ENCODE measurements at places on chromosomes 5 and 9.

DNA sequence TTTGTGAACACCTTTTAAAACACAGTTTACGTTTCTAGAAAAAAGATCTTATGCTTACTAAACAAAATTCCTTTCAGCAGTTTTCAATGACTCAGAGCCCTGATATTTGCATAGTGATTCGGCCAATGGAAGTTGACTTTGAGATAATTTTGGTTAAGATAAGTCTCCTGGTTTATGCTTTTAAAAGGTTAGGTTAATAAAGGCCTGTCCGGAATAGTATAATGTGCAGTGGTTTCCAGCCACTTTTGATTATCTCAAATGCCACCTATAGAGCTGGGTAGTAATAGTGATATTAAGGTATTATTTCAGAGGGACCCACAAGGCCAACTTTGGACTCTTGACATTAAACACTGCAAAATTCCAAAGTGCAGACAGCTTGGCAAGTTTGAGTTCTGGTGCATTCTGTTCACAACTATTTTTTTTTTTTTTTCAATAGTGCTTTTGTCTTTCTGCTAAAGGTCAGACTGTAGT, 86.1 kb downstream of the F2RL2 start:
- peaks cover 2% of the 10 kb centered on the region for H3K27me3 ChIP-seq
- DNase-seq: no peak
- no peaks in the 10 kb centered on the region for H3K4me1 ChIP-seq
- H3K4me3 ChIP-seq: no peak overlapping the region
- no peaks in the 10 kb centered on the region for H3K36me3 ChIP-seq

DNA sequence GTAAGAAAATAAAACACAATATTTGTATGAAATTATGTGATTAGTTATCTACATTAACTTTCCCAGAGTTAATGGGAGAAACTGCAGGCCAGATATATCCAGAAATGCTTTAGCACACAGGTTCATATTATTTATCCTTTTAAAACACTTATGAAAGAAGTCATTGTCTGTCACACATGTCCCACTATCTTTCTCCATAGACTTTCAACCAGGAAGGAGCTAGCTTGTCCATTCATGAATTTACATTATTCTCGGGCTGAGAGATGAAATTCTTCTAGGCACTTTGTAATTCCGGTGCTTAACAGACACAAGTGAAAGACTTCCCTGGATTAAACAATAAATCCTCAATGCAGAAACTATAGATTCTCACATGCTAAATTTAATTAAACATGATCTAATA, 1043.2 kb downstream of the CDH9 start:
- no peaks in the 10 kb centered on the region for H3K36me3 ChIP-seq
- H3K4me1 ChIP-seq: no peaks in the 10 kb centered on the region
- no peak overlapping the region for H3K4me3 ChIP-seq
- no peak for DNase-seq
- H3K27ac ChIP-seq: no peak overlapping the region
- H3K27me3 ChIP-seq: no peaks in the 10 kb centered on the region

DNA sequence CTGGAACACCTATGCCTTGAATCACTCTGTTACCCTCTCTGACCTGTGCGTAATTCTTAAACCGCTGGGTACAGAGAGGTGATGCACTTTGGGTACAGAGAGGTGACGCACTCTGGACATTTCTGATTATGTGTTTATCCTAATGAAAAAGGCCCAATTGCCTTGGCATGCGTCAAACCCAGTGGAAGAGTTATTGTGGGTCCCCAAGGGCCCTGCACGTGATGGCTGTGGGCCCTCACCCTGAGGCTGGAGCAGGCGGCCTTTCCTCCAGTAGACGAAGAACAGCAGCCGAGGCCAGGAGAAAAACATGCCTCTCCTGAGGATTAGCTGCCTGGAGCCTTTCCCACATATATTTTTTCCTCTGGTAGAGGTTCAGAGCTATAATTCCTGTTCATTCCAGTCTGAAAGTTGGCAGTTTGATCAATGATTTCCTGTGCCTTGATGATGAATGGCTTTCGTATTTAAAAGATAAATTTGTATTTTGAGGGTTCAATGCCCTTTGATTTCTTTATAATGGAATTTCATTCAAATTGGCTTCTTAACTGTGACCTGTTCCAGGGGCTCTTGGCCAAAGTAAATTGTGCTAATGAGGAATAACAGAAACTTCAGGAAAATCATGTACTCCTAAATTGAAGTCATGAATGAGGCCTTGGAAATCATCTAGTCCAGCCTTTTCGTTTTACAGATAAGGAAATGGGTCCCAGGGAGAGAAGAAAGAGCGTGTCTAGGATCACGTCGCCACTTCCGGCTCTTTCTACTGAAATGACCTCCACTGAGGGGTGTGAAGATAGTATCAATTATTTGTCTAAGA, 22.8 kb downstream of the ACER2 start:
- peaks cover 6% of the 10 kb centered on the region for H3K4me1 ChIP-seq
- no peak overlapping the region for H3K27ac ChIP-seq
- H3K27me3 ChIP-seq: no peaks in the 10 kb centered on the region
- DNase-seq: no peak

DNA sequence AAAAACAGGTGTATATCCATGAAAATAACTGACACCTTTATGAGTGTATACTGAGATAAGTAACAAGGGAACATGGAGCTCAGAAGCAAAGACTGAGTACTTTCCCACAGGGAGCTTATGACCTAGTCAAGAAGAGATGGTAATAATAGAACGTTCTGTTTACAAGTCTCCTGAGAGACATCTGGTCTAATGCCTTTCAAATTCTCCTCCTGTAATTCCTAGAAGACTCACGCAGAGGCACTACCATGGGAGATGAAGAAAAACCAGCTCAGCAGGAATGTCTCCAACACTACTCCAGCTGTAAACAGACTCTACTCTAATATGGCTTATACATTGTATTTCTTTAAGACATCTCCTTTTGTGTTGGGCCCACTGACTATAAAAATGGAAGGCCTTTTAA, 503.6 kb upstream of the TUSC1 start:
- DNase-seq: no peak
- no peaks in the 10 kb centered on the region for H3K36me3 ChIP-seq
- H3K27ac ChIP-seq: no peak overlapping the region
- H3K27me3 ChIP-seq: no peaks in the 10 kb centered on the region

DNA sequence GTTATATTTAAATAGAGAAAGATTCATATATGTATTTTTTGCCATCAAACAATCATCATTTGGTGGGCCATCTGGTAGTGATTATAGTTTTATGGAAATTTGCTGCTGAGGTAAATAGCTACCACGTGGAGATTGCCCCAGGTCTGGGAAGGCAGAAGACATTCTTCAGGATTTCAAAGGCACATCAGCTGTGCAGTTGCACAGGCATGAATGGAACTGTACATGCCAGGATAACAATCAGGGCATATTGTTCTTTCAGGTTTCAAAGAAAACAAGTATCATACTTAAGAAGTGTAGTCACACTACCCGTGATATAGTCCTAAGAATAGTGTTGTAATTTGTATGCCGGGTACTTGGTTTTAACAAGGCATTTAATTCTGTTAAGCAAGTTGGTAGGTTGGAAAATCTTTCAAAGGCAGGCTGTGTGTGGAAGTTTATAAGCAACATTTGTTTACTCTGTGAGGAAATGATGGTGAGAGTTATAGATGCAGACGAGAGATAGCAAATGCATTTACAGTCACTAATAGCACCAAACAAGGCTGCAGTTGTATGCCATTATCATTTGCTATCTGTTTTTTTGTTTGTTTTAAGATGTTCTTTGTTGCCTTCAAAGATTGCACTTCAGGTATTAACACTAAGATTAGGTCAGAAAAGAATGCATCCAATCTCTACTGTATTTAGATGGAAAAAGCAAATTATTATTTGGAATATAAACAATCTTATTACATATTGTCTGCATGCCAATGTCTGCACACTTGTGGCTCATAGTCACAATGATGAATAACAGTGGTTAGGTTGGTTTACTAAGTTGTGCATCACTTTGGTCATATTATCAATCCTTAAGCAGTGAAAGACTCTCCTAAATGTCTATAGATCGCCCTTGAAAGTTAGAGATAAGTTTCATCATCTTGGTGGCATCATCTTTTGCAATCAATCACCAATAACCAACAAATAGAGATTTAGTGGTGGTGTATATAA, 55.3 kb downstream of the RPS23 start:
- peak; percentile 16 for DNase-seq
- peaks cover 22% of the 10 kb centered on the region for H3K4me1 ChIP-seq
- H3K27me3 ChIP-seq: no peaks in the 10 kb centered on the region
- no peak overlapping the region for H3K4me3 ChIP-seq

GRCh38 chr5:50292735-50293394, 148.2 kb downstream of the EMB start:
- no peak for DNase-seq
- H3K36me3 ChIP-seq: no peaks in the 10 kb centered on the region
- H3K27ac ChIP-seq: no peak overlapping the region

GRCh38 chr9:130531670-130532069, 47.7 kb upstream of the FUBP3 start:
- H3K4me1 ChIP-seq: peaks cover 10% of the 10 kb centered on the region
- H3K27me3 ChIP-seq: peaks cover 35% of the 10 kb centered on the region

DNA sequence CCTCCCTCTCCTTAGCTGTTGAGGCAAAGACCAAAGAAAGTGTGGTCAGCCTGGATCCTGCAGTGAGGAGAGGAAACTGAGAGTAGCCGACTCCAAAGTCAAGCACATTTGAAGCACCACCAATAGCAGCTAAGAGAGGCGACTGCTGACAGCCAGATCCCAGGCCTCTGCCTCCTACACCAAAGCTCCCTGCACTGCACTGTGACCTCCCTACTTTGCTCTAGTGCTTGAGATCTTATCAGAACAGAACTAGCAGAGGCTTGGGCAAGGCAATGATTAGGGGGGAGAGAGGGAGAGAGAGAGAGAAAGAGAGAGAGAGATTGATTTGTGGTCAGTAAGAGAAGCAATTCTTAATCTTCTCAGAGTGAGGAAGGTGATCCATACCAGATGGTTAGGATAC, 216.3 kb downstream of the CDK5RAP2 start:
- no peak for DNase-seq
- no peak overlapping the region for H3K4me3 ChIP-seq
- peaks cover 40% of the 10 kb centered on the region for H3K4me1 ChIP-seq
- peaks cover 10% of the 10 kb centered on the region for H3K36me3 ChIP-seq
- no peak overlapping the region for H3K27ac ChIP-seq

GRCh38 chr5:142104491-142104890, 4.1 kb upstream of the NDFIP1 start:
- peaks cover 2% of the 10 kb centered on the region for H3K27me3 ChIP-seq
- DNase-seq: no peak
- no peaks in the 10 kb centered on the region for H3K36me3 ChIP-seq
- H3K27ac ChIP-seq: no peak overlapping the region
- H3K4me1 ChIP-seq: peaks cover 7% of the 10 kb centered on the region

DNA sequence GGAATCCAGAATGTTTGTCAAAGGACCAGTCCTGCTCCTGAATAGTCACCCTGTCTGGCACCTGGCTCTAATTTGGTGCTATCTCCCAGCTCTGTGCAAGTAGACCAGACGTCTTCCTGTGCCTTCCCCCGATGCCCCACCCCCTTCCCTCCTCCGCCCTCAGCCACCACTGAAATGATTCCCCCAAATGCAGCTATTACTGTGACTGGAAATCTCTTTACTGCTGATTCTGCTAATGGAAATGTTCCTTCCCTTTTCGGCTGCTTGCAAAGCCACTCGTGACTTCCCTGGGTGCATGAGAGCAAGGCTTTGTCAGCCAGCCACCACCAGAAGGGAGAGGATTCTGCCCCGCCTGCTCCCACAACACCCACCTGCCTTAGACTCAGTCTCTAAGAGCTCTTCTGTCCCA, 11.4 kb downstream of the ASTN2 start:
- H3K27ac ChIP-seq: no peak overlapping the region
- no peak overlapping the region for H3K4me3 ChIP-seq
- H3K27me3 ChIP-seq: no peaks in the 10 kb centered on the region
- no peaks in the 10 kb centered on the region for H3K4me1 ChIP-seq
- no peaks in the 10 kb centered on the region for H3K36me3 ChIP-seq
- no peak for DNase-seq

GRCh38 chr5:80623999-80624398, 30.5 kb upstream of the MSH3 start:
- no peaks in the 10 kb centered on the region for H3K27me3 ChIP-seq
- no peak overlapping the region for H3K27ac ChIP-seq
- no peak overlapping the region for H3K4me3 ChIP-seq
- peaks cover 9% of the 10 kb centered on the region for H3K4me1 ChIP-seq

DNA sequence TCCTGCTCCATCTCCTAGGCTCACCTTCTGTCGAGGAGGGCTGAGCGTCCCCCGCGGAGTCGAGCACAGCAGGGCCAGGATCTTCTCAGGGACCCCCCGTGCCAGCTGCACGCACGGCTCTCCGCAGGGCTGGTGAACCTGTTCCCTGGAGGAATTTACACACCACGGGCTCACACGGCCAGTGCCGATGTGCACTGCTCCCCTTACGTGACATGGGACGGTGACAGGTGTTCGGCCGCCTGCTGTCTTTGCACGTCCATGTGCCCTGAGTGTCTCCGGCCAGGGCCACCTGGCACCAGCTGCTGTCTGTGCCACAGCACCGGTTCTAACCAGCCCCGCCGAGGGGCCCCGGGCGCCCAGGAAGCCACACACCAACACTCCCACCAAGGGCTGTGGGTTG, 8.7 kb upstream of the AGPAT2 start:
- DNase-seq: no peak
- no peak overlapping the region for H3K4me3 ChIP-seq
- H3K36me3 ChIP-seq: no peaks in the 10 kb centered on the region
- no peak overlapping the region for H3K27ac ChIP-seq
- H3K27me3 ChIP-seq: peaks cover 29% of the 10 kb centered on the region

- no peak overlapping the region for H3K27ac ChIP-seq
- H3K4me1 ChIP-seq: no peaks in the 10 kb centered on the region
- no peak for DNase-seq
- H3K4me3 ChIP-seq: no peak overlapping the region
- no peaks in the 10 kb centered on the region for H3K36me3 ChIP-seq
These were observed 167.6 kb upstream of the MSX2 start for GRCh38 chr5:174556756-174557155.

DNA sequence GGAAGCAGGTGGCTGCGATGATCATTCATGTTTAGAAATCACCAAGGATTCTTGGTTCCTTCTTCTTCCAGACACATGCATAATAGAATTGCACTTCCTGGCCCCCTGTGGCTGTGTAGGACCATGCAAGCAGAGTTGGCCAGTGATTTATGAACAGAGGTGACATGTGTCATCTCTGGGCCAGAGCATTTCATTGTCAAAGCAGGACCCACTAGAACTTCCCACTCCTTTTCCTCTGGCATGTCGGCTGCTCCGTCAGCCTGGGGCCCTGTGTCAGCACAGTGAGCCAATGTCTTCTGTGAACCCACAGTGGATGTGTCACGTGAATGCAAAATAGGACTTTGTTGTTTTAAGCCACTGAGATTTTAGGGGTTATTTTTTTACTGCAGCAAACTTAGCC, 59.2 kb downstream of the HSD17B3 start:
- H3K4me3 ChIP-seq: no peak overlapping the region
- H3K27me3 ChIP-seq: peaks cover 31% of the 10 kb centered on the region
- peaks cover 7% of the 10 kb centered on the region for H3K4me1 ChIP-seq
- no peak overlapping the region for H3K27ac ChIP-seq
- H3K36me3 ChIP-seq: no peaks in the 10 kb centered on the region
- DNase-seq: no peak

GRCh38 chr9:83199240-83199639, 136.3 kb upstream of the RASEF start:
- H3K27me3 ChIP-seq: peaks cover 9% of the 10 kb centered on the region
- peak; percentile 53 for DNase-seq
- no peaks in the 10 kb centered on the region for H3K36me3 ChIP-seq
- H3K4me3 ChIP-seq: no peak overlapping the region
- H3K4me1 ChIP-seq: no peaks in the 10 kb centered on the region

Measured in HFFc6 (cell line).